ENCODE measurements at places on chromosomes 12 and 14. TPM values are rescaled to one million over a fixed set of nuclear protein-coding genes. Genes with fewer than 3 reads are reported as not detected.

- DNase-seq = no peak
These were observed 1317.6 kb downstream of the TMEM121 start for GRCh38 chr14:106843951-106844483.

- no peak for DNase-seq
These were observed 23.6 kb upstream of the USP44 start for GRCh38 chr12:95574799-95575452.

DNA sequence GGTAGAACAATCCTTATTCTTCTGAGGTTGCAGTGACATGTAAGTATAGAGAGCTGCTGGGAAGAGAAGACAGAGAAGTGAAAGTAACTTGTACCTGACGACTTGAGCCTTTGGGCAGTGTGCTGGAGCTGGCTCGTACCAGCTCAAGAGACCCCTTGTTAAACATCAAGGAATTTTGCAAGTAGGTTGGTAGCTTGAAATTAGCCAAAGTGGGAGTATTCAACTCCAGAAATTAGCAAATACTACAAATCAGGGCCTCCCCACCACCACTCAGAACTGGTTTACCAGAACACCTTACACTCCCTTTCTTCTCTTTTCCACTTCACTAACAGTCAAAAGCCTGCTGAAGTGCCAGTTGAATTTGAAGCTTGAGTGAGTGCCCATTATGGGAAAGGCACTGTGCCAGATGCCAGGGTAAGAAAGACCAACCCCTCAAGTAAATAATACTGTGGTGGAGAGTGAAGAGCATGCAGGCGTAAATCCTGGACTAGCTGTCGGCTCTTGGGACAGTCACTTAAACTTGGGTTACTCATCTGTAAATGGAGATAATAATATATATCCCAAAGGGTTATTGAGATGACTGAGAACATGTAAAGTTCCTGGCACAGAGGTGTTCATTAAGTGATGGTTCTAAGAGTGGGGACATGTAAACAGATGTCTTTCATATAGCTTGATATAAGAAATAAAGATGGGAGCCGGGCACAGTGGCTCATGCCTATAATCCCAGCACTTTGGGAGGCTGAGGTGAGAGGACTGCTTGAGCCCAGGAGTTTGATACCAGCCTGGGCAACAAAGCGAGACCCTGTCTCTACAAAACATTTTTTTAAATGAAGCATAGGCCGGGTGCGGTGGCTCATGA, 27.0 kb upstream of the EID3 start:
- no peak for DNase-seq

ARID2 gene
- 31.5 TPM for total RNA-seq
